A549 treated with dexamethasone at 1 μM for 4 hours (cell line): ENCODE measurements at places on chromosomes 2 and 18. TPM values are rescaled to one million over a fixed set of nuclear protein-coding genes. Genes with fewer than 3 reads are reported as not detected.

The SLC9A4 gene
- not detected in 5 replicates for total RNA-seq

The DQX1 gene
- 0.07 to 0.15 TPM (median 0.08 TPM) in 3 of 5 replicates, not detected in the others for total RNA-seq

The TCF23 gene
- not detected in 5 replicates for total RNA-seq

The YES1 gene
- 20.9 to 30.5 TPM (median 27.5 TPM) in 5 replicates for total RNA-seq

The EFHD1 gene
- 3.5 to 5.1 TPM (median 4.9 TPM) in 5 replicates for total RNA-seq

The IAH1 gene
- 90.9 to 109 TPM (median 103 TPM) in 5 replicates for total RNA-seq

The UCN gene
- total RNA-seq = 0.63 to 2.5 TPM (median 1.7 TPM) in 5 replicates

The B3GNT2 gene
- 36.5 to 48.9 TPM (median 48.2 TPM) in 5 replicates for total RNA-seq

The TLX2 gene
- total RNA-seq = 0.17 to 0.31 TPM (median 0.21 TPM) in 5 replicates

The NTSR2 gene
- not detected in 5 replicates for total RNA-seq

The PRKCE gene
- 8.9 to 12.5 TPM (median 10.6 TPM) in 5 replicates for total RNA-seq

The ZNF396 gene
- total RNA-seq = 0.58 to 0.75 TPM (median 0.64 TPM) in 5 replicates

The MAP3K19 gene
- not detected in 5 replicates for total RNA-seq

The SLC5A7 gene
- not detected in 5 replicates for total RNA-seq

The ASB18 gene
- total RNA-seq = not detected in 5 replicates

The UGT1A7 gene
- total RNA-seq = 3.4 to 5.3 TPM (median 3.5 TPM) in 5 replicates

The ERFE gene
- total RNA-seq = 4.8 to 7.9 TPM (median 7.4 TPM) in 5 replicates

The DPYSL5 gene
- total RNA-seq = 3.6 to 6.4 TPM (median 5.2 TPM) in 5 replicates

The SPP2 gene
- not detected in 5 replicates for total RNA-seq

The TMEM185B gene
- total RNA-seq = 41.3 to 48.7 TPM (median 46.8 TPM) in 5 replicates

The CIB4 gene
- total RNA-seq = 0.20 to 0.42 TPM in 2 of 5 replicates, not detected in the others

The PAX3 gene
- total RNA-seq = not detected in 5 replicates

The STARD6 gene
- 0.21 TPM in 1 of 5 replicates, not detected in the others for total RNA-seq

The CFC1 gene
- total RNA-seq = 0.07 to 0.08 TPM in 2 of 5 replicates, not detected in the others

The GULP1 gene
- total RNA-seq = 27.3 to 35.2 TPM (median 32.9 TPM) in 5 replicates

The TMEM37 gene
- 1.3 to 2.7 TPM (median 2.5 TPM) in 5 replicates for total RNA-seq

The RAPGEF4 gene
- total RNA-seq = 0.15 to 0.47 TPM (median 0.27 TPM) in 5 replicates

The KYNU gene
- 220 to 265 TPM (median 257 TPM) in 5 replicates for total RNA-seq

The DSG1 gene
- total RNA-seq = not detected in 5 replicates
